T-helper 1 cell (primary cell): ENCODE measurements at places on chromosomes 3 and 15.

GRCh38 chr3:197791892-197792647 lies 1.0 kb downstream of the LRCH3 start:
- DNase-seq: no peak

- no peak for DNase-seq
Measured at GRCh38 chr15:70786996-70787395, 23.6 kb upstream of the UACA start.

GRCh38 chr3:31729082-31729481 lies 196.4 kb downstream of the STT3B start:
- no peak for DNase-seq

DNA sequence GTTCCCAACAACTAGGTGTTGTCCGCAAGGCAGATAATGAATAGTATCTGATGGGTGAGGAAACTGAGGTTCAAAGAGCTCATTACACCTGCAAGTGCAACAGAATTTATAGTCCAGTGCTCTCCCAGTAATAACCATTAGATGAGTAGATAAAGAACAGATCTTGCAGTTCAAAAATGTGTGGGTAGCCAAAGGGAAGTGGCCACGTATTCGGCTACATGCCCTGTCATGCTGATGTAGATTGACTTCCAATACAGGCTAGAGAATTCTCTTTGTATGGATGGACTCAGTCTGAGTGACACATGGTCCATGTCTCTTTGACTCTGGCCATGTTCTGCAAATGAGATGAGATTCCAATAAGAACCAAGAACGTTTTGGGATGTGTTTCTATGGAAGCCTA lies 187.9 kb upstream of the LPP start:
- DNase-seq: no peak

DNA sequence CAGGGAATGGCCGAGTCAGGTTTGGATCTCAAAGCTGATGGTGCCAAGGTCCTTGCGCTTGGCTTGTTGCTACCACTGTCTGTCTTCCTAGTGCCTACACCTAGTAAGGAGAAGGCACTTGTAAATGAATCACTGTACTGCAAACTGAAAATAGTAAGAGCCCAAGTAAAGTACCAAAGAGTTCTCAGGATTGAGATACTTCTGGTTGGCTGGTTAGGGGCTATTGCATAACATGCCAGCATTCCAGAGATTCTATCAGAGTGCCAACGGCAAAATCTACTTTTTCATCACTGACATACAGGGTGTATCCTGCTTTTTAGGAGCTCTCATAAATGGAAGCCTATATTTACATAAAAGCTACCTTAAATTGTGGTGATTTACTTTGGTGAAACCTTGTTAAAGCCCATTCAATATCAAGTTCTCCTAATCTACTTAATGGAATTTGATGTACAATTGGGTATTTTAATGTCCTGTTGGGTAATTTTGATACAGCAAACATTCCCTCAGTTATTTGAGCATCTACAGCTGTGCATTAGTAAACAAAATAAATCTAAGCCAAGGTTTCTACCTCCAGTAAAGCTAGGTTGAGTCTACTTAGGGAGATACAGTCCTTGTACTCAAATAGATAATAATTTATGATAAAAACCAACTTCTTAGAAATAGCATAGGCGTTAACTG lies 30.7 kb upstream of the CHD2 start:
- no peak for DNase-seq

GRCh38 chr3:72738752-72739530 lies 109.3 kb downstream of the SHQ1 start:
- DNase-seq: peak; percentile 61

DNA sequence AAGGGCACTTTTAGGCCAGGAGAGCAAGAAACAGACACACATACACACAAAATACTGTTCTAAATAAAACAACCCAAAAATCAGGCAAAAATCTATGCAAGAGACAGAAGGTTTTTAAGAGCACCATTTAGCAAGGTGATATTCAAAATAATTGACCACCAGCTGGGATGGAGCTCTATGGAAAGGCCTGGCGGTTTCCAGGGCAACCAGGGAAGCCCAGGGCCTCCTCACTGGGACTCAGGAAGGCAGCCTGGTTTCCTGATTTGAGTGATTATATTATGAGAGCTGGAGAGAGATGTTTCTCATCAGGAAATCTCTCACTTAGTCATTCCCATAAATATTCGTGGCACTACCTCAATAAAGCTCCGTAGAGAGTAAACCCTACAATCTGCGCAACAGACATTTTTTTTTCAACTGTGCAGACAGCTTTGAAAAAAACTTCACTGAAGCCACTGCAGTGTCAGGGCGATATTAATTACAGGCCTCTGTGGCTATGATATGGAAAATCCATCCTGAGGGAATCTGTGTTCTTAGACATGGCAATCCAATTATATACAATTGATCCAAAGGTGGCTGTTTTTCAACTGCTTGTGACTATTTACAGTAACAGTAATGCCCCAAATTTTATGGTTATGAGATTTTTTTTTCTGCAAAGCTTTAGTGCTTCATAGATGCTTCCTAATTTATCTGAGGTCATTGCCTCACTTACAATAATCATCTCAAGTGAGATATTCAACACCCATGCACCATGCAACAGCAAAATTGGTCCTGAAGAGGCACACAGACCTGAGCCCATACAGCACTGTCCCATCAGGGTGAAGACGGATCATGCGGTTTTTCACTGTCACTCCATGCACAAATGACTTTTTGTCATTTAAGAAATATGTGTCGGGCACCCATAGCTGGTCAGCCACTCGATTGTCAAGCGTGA lies 152.1 kb downstream of the GABRB3 start:
- DNase-seq: no peak

- no peak for DNase-seq
Measured at GRCh38 chr3:93983408-93983807, 3.5 kb downstream of the ARL13B start.

DNA sequence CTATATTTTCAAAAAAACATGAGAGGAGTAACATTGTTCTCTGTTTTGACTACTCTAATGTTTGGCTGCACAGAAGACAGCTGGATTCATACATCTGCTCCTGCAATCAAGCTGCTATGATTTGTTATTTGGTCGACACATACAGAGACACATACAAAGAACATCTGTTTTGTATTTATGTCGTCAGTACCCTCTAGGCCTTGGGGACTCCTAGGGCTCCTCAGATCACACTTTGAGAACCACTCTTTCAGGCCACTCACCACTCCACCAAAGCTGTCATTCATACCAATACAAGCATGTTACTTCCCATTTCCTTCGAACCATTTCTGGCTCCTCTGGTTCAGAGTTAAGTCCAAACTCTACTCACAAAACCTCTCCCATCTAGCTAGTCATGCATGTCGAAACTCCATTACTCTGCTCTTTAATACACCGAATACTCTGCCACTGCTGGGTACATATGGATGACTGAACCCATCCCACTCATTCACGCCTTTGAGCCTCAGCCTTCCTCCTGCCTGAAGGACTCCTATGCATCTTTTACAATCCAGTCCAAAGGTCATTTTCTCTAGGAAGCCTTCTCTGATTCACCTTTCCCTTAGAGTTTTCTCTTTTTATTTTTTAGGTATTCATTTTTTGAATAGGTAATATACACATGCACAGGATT lies 102.9 kb upstream of the ARHGEF3 start:
- no peak for DNase-seq

DNA sequence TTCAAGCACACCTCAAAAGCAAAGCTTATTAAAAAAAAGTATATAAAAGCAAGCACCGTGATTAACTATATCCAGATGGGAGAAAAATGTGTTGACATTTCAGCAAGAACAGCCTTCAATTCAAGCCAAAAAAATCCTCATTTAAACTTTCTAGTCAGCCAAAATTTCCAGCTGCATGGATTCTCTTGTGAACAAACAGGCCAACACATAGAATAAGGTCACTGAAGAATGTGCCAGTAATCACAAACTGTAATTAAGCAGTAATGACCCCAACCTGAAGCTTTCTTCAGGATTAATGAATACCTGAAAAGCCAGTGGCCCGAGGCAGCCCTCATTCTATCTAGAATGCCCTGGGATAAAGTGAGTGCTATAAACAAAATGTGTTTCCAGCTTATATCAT lies 130.7 kb upstream of the KCNMB2 start:
- DNase-seq: no peak

GRCh38 chr3:139601191-139601961 lies 61.8 kb upstream of the RBP1 start:
- no peak for DNase-seq

- DNase-seq: no peak
Measured at GRCh38 chr3:104717828-104718196, 648.9 kb upstream of the ALCAM start.

- no peak for DNase-seq
Measured at GRCh38 chr3:172402892-172403643, 45.2 kb downstream of the GHSR start.

GRCh38 chr15:60568914-60569391 lies 90.0 kb upstream of the ICE2 start:
- no peak for DNase-seq

GRCh38 chr3:194080913-194081800 lies 54.8 kb upstream of the HES1 start:
- no peak for DNase-seq

DNA sequence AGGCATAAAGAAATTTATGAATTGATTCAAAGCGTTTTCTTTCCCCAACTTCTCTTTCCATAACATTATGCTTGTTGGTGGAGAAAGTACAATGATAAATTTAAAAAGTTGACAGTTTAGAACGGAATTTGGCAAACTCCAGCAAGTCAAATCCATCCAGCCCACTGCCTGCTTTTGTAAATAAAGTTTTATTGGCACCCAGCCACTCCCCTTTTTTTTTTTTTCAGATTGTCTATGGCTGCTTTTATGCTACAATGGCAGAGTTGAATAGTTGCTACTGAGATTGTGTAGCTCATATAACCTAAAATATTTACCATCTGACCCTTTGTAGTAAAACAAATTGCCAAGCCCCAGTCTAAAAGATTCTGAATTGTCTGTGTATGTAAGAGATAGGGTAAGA lies 112.8 kb upstream of the RBMS3 start:
- DNase-seq: no peak

GRCh38 chr3:77248420-77248819 lies 208.5 kb downstream of the ROBO2 start:
- DNase-seq: no peak

GRCh38 chr15:68431792-68432401 lies at the start of gene ITGA11:
ITGA11 (minus strand) TSS chr15:68432163; CDS start chr15:68432066, 97 bp downstream.
- no peak for DNase-seq

DNA sequence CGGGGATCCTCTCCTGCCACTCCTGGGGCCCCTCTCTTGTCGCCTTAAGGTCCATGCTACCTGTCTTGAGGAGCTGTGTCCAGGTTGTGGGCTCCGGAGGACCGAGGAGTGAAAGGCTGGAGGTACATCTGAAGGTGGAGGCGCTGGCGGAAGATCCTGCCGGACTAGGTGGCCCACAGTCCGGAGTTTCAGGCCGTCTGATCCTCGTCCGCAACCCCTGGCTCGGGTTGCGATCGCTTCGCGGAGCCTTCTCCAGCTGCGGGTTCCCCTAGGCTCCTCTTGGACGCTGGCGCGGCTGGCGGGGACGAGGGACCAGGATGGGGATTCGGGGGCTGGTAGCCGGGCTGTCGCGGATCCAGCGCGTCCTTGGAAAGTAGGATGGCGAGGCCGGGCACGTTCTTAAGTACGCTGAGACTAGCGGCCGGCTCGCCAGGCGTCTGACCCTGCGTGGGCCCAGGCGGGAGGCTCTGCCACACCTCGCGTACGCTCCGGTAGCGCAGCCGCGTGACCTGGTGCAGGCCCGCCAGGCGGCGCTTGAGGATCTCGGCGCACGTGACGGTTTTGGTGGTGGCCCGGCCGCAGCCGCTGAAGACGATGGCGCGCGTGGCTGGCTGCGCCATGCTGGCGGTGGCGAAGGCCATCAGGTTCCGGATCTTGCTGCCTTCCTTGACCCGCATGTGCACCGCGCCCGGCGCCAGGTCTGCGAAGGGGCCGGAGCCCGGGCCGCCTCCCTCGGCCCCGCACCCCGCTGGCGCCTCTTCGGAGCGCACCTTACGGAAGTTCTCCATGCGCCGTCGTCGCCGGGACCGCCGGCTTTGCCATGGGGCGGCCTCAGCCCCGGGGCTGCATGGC lies 550 bp downstream of the RPP25 start:
- DNase-seq: peak; percentile 49

DNA sequence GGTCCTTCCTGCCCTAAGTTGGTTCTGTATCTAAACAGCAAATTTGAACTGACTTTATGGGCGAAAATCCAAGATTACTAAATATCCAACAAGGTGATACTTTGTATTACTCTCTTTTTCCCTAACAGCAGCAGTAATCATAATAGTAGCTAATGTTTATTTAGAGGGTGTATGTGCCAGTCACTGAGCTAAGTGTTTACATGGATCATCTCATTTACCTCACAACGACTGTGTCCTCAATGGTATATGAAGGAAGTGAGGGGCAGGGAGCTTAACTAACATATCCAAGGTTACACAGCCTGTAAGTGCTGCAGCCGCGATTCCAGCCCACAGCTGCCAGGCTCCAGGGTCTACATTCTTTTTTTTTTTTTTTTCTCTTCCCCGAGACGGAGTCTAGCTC lies 10.3 kb upstream of the LRRC34 start:
- no peak for DNase-seq

GRCh38 chr15:69666441-69666882 lies 213.8 kb downstream of the RPLP1 start:
- DNase-seq: no peak

- DNase-seq: no peak
Measured at GRCh38 chr15:52069559-52069958, 43.0 kb downstream of the BCL2L10 start.

DNA sequence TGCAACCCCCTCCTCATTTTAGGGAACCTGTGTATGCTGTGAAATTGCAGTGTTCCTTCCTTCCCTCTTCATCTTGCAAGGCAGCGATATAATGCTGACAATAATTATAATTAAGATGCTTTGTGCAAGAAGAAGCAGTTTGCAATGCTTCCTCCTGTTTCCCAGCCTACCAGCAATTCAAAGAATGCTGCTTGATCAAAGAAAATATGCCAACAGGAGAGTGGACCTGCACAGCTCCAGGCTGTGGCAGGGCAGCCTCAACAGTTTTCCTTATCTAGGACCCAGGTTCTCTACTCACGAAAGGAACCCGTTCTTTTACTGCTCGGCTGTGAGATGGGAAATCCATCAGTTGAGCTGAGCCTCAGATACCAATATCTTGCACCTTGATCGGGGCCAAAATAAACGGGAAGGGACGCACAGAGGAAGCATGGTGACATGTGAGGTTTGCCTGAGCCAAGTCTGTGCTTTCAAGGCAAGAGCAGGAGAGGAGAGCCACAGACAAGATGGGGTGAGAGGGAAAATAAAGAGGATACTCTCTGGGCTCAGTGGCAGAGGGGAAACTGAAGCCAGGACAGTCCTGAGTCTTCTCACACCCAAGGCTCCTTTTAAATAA lies 22.6 kb upstream of the LRTM1 start:
- no peak for DNase-seq

GRCh38 chr15:85707519-85708338 lies 87.0 kb downstream of the KLHL25 start:
- DNase-seq: no peak

DNA sequence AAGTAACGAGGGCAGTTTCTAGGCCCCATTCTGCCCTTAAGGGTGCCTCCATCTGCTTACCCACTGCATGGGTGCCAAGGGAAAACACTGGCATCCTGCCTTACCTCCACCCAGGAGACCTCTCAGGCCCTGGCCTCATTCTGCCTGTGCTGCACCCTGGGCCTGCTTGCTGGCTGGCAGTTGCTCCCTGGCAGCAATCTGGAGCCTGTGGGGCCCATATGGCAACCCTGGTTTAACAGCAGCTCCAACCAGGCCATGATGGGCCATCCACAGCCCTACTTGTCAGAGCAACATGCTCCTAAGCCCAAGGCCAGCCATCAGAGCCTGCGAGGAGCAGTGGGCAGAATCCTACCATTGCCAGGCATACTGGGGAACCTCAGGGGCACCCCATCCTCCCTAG lies 3.7 kb downstream of the C3orf18 start:
- no peak for DNase-seq

- no peak for DNase-seq
Measured at GRCh38 chr15:77640615-77641014, 7.9 kb upstream of the LINGO1 start.
